ENCODE measurements at places on chromosomes 4 and X. TPM values are rescaled to one million over a fixed set of nuclear protein-coding genes. Genes with fewer than 3 reads are reported as not detected.

MAGEB17 gene
- not detected for total RNA-seq

SCD5 gene
- 16.3 TPM for total RNA-seq

USP17L13 gene
- under 0.01 TPM for total RNA-seq

CYSLTR1 gene
- total RNA-seq = not detected

PNPLA4 gene
- total RNA-seq = 12.5 TPM

CLDN22 gene
- not detected for total RNA-seq

TRIM60 gene
- not detected for total RNA-seq

MGAT4D gene
- total RNA-seq = not detected

PAGE2B gene
- total RNA-seq = not detected

SYTL5 gene
- total RNA-seq = 1.4 TPM

NELFA gene
- total RNA-seq = 14.8 TPM

DAPP1 gene
- not detected for total RNA-seq

DDX53 gene
- not detected for total RNA-seq

WWC2 gene
- total RNA-seq = 22.8 TPM

ZFP42 gene
- 0.58 TPM for total RNA-seq

PLK4 gene
- 19.6 TPM for total RNA-seq

RNF4 gene
- 54.4 TPM for total RNA-seq
